HS-27A (cell line): ENCODE measurements at places on chromosomes 11 and 22.
A peak's percentile ranks its signal among the peaks of the same experiment; 100 is the strongest.

DNA sequence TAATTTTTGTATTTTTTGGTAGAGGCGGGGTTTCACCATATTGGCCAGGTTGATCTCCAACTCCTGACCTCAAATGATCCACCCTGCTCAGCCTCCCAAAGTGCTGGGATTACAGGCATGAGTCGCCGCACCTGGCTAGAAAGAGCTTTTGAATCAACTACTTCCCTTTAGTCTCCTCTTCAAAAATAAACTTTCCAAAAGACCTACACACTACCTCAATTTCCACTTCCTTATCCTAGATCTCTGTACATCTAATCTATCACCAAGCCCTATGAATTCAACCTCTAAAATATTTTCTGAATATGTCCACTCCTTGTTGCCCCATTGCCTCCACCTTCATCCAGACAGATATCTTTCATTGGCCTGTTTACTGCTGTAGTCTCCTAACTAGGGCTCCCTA is 13.1 kb upstream of the DDX6 start:
- DNase-seq = no peak

DNA sequence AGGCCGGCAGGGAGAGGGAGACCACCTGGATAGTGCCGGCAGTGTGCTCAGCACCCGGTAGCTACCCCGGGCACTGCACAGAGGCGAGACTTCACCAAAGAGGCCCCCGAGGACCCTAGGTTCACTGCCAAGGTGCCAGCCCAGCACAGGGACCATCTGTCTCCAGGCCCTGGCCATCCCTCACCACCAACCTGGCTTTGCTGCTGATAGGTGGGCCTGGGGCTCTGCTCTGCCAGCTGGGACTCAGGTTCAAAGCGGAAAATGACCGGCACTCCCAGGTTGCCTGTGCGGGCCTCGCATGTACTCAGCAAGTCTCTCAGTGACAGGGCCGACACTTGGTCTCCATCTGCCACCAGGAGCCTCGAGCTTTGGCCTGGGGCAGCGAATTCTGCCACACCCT is 812.2 kb downstream of the BRD1 start:
- no peak for DNase-seq

DNA sequence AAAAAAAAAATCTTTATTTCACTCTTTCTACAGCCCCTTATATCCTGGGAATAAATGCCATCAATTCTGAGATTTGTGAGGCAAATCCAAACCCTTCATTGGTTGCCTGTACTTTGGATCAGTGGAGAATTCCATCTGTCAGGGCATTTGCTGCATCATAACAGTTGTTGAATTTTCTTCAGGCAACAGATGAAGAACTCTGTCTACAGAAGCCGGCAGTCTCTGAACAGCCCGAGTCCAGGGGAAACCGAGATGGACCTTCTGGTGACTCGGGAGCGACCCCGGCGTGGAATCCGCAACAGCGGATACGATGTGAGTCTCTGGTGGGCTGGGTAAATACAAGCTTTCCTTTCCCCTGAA is 82.3 kb downstream of the C11orf91 start:
- DNase-seq = no peak

DNA sequence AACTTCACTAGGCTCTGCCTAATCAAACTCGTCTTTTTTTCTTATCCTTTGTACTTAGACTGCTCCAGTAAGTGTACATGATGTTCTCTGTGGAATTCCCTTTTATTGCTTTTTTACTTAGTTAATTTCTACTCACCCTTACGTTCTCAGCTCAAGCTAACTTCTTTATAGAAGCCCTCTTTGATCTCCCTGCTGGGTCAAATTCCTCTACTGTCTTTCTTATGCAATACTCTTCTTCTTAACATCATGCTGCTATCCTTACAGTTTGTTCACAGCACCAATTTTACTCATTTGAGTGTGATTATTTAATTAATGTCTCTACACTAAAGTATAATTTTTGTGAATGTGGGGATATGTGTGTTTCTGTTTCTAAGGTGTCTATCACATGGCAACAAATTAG is 498.3 kb downstream of the CNTN5 start:
- no peak for DNase-seq

- no peak for DNase-seq
Measured at GRCh38 chr11:13298765-13299164, 21.2 kb downstream of the BMAL1 start.

DNA sequence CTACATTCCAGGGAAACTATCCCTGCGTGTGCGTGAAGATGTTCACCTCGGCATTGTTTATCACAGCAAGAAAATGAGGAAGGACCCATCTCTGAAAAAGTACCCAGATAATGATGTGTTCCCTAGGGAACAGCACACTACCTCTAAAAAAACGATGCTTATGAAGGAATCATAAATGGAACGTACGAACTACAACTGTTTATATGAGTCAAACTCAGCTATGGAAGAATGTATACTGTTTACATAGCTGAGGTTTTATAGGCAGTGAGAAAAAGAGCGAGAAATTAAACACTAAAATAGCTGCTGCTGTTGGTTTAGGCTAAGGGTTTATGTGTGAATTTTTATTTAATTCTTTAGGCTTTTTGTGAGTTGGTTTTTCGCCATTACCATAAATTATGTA is 48.9 kb downstream of the APOL1 start:
- no peak for DNase-seq

DNA sequence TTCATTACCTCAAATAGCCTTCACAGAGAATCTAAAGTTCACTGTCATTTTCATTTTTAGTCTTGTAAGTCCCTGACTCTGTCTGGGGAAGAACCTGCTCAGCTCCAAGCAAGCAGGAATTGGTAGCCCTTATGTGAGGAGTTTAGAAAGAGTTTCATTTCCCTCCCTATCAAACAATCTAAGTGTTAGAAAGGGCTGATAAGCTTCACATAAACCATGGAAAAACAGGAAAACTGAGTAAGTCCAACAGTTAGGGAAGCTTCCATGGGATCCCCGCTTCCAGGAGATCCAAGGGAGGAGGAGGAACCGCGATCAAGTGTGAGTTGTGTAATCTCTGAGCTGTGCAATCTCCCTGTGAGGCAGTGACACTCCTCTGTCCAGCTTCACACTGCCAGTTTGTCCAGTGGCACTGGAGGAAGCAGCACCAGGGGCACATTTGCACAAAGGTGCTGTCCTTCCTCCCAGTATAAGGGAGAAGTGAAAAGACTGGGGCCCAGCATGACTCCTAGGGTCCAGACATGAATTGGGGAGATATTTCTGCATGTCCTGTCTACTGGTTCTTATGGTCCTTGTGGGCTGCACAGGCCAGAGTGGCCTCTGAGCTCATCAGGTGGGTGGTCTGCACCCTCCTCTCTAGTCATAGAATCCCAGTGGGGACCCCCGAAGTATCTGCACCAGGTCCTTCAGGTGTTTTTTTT is 4.3 kb downstream of the PRAME start:
- no peak for DNase-seq

DNA sequence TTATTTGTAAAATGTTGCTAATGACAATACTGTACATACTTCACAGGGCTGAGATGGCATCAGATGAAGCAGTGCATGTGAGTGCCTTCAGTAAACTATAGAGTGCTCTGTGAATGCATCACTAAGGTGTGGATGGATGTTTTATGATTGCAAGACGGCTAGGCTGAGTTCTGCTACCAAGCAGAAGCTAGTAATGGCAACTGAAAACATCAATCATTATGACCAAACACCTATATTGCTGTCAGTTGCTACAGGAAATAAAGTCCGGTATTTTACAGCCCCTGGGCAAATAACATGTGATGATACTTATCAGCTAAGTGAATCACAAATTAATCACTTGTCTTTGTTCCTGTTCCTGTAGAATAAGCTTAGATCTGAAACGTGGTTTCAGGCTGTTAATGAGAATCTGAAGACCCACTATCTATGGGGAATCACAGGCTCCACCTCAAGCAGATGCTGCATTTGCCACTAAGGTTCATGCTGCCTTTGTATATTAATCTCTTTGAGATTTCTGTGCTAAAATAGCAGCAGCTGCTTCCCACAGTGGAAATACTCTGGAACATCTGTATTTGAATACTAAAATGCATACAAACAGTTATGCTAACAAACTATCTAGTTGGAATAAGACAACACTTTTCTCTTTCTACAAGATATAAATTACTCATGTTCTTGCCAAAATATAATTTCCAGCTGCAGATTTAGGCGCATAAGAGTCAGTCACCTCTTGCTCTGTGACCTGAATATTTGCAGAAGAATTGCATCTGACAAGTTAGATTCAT is 254.0 kb upstream of the PITPNB start:
- DNase-seq = no peak

GRCh38 chr22:32018056-32018455 is 25.0 kb upstream of the SLC5A1 start:
- no peak for DNase-seq

- no peak for DNase-seq
Measured at GRCh38 chr22:37146051-37146385, 3.7 kb downstream of the IL2RB start.

- DNase-seq = no peak
Measured at GRCh38 chr11:83122050-83122449, 34.9 kb upstream of the PCF11 start.

DNA sequence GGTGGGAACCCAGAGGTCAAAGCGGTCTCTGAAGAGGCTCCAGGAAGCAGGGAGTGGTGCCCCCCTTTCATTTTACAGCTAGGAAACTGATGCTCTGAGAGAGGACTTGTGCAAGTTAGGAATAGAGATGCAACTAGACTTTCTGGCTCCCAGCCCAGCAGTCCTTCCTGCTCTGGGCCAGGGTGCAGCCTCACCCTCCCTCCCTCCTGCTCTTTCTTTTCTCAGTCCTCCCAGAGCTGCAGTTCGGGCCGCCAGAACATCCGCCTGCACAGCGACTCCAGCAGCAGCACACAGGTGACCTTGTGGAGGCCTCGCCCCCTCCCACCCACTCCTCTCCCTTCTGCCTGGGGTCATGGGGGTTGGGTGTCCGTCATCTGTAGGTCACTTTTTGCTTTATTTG is 51.5 kb downstream of the LHFPL7 start:
- DNase-seq = peak; percentile 9

DNA sequence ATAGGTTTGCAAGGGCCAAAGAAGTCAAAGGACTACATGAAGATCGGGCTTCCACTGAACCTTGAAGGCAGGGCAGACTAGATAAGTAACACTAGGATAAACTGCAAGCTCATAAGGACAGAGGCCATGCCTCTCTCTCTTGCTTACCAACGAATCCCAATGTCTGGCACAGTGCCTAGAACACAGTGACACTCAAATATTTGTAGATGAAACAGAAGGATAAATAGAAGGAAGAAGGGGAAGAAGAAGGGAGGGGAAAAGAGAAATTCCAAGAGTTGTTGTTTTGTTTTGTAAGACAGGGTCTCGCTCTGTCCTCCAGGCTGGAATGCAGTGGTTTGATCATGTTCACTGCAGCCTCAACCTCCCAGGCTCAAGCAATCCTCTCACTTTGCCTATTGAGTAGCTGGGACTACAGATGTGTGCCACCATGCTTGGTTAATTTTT is 26.9 kb downstream of the SIK3 start:
- DNase-seq = no peak

DNA sequence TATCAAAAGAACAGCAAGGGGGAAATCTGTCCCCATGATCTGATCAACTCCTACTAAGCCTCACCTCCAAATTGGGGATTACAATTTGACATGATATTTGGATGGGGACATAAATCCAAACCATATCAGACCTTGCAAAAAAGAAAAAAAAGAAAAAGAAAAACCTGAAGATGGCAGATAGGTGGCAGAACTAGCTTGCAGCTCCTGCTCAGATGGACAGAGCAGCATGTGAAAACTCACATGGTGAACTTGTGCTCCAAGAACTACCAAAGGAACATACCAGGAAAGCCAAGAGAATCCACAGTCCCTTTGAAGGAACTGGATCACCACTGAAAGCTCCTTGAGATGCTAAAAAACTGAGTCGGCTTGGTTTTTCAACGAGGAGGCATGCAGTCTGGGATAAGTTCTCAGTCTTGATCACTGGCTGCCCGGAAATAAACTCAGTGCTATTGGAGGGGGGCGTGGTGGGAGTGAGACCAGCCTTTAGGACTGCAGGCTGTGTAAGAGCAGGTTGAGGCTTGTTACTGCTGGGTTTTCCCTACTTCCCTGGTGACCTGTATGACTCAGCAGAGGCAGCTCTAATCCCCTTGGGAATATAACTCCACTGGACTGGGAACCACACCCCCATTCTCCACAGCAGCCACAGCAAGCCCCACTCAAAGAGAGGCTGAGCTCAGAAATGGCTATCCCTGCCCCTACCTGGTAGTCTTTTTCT is 358.3 kb upstream of the ARHGAP42 start:
- DNase-seq = peak; percentile 0

- DNase-seq = no peak
Measured at GRCh38 chr11:95361180-95361579, 130.2 kb upstream of the SESN3 start.

DNA sequence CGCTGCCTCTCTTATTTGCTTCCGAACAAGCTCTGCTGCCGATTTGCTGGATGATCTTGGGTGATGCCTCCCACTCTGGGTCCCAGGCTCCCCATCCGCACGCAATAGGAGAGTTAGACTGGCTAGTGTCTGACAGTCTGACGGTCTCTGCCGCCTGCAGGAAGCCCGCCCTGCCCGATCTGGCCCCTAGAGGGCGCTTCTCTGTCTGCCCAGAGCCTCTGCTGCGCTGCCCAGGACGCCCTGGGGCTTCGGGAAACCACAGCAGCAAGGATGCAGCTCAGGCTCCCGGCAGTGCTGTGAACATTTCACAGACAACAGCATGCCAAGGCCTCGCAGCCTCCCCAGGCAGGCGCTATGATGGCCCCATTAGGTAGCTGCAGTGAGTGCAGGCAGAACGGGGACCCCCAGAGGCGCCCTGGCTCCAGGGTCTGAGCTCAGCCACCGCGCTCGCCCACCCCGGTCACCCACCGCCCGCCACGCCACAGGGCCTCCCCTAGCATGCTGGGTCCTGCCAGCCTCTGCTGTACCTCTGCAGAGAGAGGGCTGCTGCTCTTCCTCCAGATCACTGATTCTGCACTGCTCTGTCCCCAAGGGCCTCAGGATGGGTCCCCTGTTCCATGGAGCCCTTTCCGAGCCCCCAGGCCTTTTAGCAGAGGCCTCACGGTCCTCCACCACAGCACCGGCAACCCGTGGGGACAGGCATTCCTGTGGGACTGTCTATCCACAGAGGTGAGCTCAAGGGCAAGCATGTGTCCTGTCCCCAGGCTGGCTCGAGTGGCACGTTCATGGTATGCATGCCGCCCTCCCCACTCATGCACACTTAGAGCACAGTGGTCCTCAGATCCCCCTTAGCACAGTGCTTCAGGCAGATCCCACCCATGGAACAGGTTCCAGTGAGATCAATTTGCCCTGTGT is 4.3 kb upstream of the BAIAP2L2 start:
- DNase-seq = no peak

DNA sequence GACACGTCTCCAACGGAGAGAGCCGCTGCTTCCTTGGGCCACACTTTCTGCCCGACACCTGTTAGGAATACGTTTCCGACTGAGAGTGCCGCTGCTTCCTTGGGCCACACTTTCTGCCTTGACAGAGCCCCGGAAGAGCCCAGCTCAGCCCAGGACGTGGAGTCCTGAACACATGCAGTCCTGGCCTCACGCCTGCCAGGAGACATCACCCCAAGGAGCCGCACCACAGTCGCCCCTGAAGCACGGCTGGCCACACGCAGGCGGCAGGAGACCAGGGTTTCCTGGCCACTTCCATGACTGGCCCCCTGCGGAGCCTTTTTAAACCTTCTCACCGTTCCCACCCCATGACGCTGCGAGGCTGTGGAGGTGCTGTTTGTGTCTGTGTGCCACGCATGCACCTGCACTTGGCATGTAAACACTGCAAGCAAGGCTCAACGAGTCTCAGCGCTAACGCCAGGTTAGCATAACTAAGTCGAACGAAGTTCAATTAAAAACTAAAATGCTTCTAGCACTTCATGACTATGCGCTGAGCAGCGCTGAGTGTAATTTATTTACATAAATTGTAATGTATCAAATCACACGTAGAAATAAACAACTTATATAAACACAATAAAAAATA is 8.8 kb downstream of the TOLLIP start:
- DNase-seq = no peak
